ENCODE measurements at places on chromosomes 7 and 10. TPM values are rescaled to one million over a fixed set of nuclear protein-coding genes. Genes with fewer than 3 reads are reported as not detected.
A peak's percentile ranks its signal among the peaks of the same experiment; 100 is the strongest.

DNA sequence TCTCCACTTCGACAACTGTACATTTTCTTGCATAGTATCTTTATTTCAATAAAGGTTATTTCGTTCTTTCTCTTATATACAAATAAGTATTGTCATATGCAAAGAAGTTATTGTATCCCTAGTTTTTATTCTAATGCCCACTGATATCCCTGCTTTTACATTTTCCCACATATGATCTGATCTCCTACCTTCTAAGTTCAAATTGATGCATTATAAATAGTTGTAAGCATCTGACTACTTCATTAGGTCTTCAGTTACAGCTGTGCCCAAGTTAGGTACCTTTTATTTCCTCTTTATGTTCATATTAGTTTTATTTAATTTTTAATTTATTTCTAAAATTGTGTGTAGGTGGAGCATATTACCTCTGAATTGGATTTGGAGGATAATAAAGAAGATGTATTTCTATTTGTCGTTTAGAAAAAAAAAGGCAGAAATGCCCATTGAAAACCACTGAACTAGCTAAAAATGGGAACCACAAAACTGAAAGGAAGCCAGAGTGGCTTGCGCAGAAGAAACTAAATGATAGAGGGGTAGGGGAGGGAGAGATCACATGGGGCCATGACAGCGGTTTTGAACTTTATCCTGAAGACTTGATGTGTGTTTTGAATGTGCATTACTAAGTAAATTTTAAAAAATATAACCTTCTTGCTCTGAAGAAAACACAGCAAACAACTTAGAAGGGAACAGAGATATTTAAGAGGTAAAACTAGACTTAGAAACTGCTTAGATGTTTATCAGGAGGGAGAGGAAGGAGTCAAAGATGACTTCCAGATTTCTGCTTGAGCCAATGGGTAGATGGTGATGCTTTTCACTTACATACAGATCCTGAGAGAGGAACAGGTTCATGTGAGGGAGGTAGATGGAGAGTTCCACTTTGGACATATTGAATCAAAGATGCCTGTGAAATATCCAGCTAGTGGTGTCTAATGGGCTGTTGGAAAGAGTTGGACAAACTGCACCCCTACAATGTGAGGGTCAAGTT, 9.3 kb upstream of the ZC3HAV1L start:
- no peaks in the 10 kb centered on the region for H3K27me3 ChIP-seq
- no peak overlapping the region for H3K27ac ChIP-seq
- no peaks in the 10 kb centered on the region for H3K4me1 ChIP-seq
- DNase-seq: no peak

GRCh38 chr7:16071246-16071857, 350.0 kb downstream of the CRPPA start:
- H3K36me3 ChIP-seq: no peaks in the 10 kb centered on the region
- no peaks in the 10 kb centered on the region for H3K27me3 ChIP-seq
- DNase-seq: no peak
- peak overlapping the region; percentile 26 for H3K4me3 ChIP-seq

GRCh38 chr10:48612236-48612943, 7.5 kb upstream of the ARHGAP22 start:
- no peak for DNase-seq
- H3K27ac ChIP-seq: peak overlapping the region; percentile 16

DNA sequence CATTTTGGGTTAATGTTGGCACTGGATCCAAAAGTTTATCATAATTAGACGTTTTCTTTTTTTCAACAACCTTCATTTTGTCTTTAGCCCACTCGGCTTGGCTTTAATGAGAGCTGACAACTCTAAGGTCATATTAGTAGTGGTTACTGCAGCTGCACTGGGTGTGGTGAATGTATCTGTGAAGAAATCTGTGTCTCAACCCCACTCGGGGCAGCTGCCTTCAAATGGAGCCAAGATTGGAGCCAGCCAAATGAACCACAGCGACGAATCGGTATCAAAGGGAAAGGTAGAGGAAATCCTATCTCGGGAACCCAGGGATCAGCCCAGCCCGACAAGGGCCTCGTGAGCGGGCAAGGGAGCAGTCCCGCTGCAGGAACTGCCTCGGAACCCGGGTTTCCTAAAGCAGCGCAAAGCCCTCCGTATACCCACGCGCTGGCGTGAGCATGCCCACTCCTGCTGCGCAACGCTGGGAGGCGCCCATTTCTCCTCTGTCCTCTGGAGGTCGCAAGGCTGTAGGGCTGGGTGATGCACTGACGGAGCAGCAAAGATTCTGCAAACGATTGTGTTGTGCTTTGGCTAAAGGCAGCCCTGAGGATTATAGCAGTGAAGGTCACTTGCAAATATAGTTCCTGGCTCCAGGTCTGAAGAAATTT, 98.7 kb upstream of the MBL2 start:
- H3K36me3 ChIP-seq: no peaks in the 10 kb centered on the region
- no peak overlapping the region for H3K4me3 ChIP-seq
- no peak overlapping the region for H3K27ac ChIP-seq
- DNase-seq: no peak
- H3K4me1 ChIP-seq: peaks cover 14% of the 10 kb centered on the region

DNA sequence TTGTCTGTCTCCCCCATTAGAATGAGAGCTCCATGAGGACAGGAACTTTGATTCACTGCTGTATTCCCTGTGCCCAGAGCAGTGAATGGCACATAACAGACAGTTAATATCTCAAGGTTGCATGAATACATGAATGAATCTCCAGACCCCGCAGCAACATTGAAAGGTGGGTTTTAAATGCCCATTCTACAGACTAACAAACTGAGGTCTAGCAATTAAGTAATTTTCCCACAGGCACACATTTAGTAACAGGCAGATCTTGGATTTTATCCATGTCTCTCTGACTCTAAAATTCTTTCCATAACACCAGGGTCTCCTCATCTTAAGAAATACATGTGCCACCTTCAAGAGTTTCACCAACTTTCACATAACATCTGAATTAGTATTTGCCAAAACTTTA, 104.7 kb upstream of the ARID5B start:
- H3K4me3 ChIP-seq: no peak overlapping the region
- no peak for DNase-seq
- H3K4me1 ChIP-seq: no peaks in the 10 kb centered on the region

DNA sequence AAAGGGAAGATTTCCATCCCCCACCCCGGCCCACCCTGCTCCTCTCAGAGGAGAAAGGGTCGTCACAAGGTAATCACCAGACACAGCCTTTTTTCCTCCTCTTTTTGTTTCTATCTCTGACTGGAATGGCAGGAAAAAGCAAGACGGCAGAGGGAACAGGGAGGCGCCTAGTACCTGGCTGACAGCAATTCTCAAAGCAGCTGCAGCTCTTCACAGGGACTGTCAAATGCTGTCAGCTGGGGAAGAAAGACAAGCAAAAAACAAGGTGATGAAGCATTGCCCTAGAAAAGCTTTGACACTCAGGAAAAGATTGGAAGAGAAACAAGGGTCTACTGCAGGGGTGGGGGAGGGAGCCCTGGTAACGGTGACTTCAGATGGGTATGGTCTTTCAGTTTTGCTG, 52.7 kb downstream of the GNA12 start:
- no peak overlapping the region for H3K27ac ChIP-seq
- H3K4me1 ChIP-seq: peaks cover 14% of the 10 kb centered on the region
- no peak for DNase-seq
- H3K36me3 ChIP-seq: peaks cover 36% of the 10 kb centered on the region
- no peak overlapping the region for H3K4me3 ChIP-seq
- H3K27me3 ChIP-seq: no peaks in the 10 kb centered on the region

DNA sequence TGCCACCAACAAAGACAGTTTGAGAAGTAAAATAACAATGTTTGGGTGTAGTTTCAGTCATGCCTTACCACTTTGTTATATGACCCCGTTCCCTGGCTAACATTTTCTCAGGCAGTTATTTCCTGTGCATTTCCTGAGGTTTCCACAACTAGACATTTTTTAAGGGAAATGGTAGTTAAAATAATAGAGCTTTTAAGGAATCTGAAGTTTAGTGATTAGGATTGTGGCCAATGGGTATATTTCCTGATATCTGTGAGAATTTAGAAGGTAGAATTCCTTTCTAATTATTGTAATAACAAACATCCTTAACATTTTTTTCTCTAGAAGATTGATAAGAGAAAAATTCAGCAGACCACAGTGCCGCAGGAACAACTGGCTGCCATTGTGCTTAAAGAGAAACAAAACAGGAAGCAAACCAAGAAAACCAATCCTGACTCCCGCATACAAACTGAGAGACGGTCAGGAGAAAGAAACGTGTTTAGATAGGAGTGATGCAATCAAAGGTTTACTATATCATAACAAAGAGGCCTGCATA, 193.6 kb downstream of the MBL2 start:
- no peak overlapping the region for H3K27ac ChIP-seq
- H3K36me3 ChIP-seq: no peaks in the 10 kb centered on the region
- no peak overlapping the region for H3K4me3 ChIP-seq
- no peaks in the 10 kb centered on the region for H3K27me3 ChIP-seq
- DNase-seq: no peak

Gene MBL2
- polyA plus RNA-seq: not detected

Gene HTR7
- not detected for polyA plus RNA-seq

Gene SPDYE2B
- polyA plus RNA-seq: not detected

Gene PKD2L1
- polyA plus RNA-seq: not detected
